ENCODE measurements at places on chromosomes 2 and 18.

DNA sequence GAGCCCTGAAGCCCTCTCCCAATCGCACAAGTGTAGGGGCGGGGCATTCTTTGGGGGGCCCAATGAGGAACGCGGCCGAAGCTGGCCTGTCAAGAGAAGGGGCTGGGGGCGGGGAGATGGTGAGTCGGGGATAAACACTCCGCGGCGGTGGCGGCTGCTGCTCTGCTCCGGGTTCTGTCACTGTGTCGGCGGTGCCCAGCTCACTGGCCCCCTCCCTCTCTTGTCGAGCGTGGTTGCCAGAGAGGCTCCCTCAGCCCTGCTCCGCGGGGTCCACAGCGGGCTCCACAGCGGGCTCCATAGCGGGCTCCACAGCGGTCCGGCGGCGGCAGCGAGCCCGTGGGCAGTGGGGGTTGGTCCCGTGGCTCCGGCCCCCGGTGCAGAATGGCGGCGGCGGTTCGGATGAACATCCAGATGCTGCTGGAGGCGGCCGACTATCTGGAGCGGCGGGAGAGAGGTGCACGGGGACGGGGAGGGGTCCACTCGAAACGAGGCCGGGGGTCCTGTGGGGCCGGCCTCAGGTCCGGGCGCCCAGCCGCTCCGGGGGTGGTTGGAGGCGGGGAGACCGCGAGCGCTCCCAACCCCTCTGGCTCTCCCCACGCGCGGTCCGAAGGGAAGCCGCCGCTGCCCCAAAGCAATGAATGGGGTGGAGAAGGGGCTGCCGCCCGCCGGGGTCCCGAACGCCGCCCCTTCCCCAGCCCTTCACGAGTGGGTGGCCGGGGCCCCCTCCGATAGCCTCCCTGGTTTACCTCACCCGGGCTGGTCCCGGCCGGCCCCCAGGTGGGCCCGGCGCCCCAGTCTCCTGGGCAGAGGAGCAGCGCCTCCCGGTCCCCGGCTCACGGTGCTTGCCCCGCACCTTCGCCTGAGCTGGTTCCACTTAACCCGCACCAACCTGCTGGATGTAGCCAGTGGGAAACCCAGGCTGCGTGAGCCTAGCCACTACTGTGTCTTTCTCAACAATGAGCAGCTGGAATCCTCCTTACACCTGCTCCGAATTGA, at the start of gene MXD1:
Gene MXD1 (plus strand): TSS at position 160 of the 996 bp plus-strand sequence. CDS start 222 bp downstream, at position 382.
- DNase-seq: no peak

- no peak for DNase-seq
Observed at GRCh38 chr2:237547841-237548416, 18.4 kb upstream of the PRLH start.

DNA sequence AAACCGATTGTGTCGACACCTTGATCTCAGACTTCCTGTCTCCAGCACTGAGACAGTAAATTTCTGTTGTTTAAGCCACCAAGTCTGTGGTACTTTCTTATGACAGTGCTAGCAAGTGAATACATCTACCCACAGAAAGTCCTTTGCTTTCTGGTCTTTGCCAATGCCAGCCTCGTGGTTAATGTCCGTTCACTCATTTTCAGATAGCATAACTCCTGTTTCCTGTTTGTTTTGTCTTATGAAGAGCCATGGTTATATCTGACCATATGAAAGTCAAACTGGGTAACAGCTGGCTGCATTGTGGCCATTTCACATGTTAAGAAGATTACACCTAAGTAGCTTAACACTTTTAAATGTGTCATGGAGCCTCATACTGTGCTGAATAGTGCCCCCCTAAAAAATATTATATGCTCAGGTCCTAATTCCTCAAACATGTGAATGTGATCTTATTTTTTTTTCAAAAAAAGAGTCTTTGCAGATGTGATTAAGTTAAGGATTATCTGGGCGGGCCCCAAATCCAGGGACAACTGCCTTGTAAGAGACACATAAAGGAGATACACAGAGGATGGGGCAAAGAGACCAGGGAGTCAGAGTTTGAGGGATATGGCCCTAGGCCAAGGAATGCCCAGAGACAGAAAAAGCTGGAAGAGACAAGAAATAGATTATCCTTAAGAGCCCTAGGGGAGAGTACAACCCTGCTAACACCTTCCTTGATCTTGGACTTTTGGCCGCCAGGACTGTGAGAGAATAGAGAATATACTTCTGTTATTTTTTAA, 118.0 kb downstream of the KCNE4 start:
- DNase-seq: no peak

- no peak for DNase-seq
Observed at GRCh38 chr2:85748985-85749875, 4.6 kb upstream of the ATOH8 start.

DNA sequence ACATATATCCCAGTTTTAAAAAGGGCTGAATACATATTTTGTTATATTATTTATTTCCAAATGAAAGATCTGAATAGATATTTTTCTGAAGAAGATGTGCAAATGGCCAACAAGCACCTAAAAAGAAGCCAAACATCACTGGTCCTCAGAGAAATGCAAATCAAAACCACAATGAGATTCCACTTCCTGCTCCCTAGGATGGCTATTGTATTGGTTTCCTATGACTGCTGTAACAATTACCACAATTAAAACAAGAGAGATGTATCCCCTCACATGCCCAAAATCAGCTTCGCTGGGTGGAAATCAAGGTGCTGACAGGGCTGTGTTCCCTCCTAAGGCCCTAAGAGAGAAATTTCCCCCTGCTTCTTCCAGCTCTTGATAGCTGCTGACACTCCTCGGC, 23.2 kb downstream of the ABCB11 start:
- DNase-seq: no peak

DNA sequence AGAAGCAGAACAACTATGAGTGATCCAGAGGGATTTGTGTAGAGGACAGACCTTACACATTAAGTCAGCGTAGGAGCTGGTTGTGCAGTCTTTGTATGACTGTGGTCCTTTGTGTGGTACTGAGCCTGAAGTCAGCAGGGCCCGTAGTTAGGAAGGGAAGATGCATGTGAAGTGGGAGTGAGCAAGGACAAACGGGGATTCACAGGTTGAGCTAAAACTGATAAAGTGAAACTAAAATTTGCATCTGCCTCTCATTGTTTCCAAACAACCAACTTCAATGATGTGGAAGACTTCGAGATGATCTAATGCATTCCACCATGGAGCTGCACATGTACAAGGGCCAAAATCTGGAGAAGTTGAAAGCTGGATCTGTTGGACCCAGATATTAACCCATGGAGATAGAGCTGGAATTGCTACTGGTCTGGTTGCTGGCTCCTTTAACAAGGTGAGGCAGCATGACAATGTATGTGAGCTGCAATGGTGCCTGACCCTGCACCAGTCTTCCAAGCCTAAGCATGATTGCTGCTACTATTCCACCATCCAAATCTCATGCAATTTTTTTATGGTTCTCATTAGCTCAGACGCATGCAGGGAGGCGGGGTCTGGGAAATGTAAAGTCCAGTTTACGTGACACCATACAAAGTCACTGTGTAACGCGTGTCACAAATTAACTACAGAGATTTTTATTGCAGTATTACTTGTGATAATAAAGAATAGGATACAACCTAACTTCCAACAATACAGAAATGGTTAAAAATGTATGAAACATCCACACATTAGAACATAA, 12.1 kb upstream of the CYBRD1 start:
- no peak for DNase-seq

GRCh38 chr2:74566754-74567085, 12.2 kb downstream of the DOK1 start:
- no peak for DNase-seq

GRCh38 chr2:43759195-43759594, 14.6 kb upstream of the DYNC2LI1 start:
- DNase-seq: no peak
